Fibroblast of lung (primary cell): ENCODE measurements at places on chromosomes 4 and X. TPM values are rescaled to one million over a fixed set of nuclear protein-coding genes. Genes with fewer than 3 reads are reported as not detected.

DNA sequence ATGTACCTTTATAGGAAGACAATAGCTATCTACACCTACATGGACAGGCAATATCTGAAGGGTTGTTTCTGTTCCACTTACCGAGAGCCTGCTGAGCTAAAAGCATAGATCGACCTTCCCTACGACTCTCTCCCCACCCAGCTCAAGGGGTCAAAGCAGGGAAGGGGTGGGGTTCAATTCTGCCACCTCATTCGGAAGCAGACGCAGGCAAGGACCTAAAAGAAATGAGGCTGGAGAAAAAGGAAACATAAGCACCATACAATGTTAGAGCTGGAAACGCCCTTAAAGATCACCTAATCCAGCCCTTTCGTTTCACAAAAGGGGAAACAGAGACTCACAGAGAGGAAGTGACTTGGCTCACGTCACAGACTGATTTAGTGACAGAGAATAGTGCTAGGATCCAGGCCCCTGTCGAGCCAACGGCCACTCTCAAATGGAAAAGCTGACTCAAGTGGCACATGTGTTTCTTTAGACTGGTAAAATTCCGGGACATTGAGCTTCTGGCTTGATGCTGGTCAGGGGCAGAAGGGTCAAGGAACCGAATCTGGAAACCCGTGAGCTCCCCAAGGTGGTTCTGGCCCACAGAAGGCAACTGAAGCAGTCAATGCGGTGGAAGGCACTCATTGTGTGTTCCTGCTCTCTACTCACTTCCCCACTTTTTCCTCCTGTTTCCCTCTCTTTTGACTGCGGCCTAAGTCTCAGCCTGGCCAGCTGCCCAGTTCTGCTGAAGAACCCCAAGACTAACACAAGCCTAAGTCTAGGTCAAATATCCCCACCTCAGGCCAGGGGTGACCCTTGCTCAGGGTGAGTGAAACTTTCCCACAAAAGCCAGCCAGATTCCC lies 7.5 kb downstream of the SEPTIN6 start:
- DNase-seq, result no peak

DNA sequence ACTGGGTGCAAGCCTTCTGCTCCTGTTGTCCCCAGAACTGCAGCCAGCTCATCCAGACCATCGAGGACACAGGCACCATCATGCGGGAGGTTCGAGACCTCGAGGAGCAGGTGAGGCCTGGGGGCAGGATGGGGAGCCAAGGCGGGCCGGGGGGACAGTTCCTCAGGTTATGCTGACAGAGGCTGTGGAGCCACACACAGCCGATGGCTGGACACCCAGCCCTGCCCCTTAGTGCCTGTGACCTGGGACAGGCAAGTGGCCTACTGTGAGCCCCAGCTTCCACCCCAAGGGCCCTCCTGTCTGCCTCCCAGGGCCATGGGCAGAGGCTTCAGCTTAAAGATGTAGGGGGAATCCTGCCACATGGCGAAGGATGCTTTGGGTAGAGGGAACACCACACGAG lies 14.3 kb downstream of the CCDC22 start:
- no peak for DNase-seq

DNA sequence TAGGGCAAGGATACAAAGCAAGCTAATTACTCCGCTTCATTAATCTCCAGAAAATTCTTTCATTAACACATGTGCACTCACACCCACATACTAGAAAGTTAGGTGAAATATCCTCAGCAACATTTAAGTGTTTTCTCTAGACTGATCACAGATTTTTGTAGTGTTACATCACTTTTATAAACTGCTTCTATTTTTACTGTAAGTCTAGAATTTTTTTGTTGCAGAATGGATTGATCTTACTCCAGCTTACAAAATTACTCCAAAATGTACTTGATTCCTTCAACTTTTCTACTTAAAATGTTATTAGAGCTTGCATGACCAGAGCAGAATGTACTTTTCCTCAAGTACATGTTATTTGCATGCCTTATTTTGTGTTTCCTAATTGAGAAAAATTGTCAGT lies 2325.2 kb downstream of the PCDH7 start:
- no peak for DNase-seq

GRCh38 chr4:176034499-176034898 lies 31.1 kb upstream of the WDR17 start:
- DNase-seq, result peak; percentile 80

- no peak for DNase-seq
Observed at GRCh38 chr4:142557239-142557801, 288.8 kb downstream of the INPP4B start.

DNA sequence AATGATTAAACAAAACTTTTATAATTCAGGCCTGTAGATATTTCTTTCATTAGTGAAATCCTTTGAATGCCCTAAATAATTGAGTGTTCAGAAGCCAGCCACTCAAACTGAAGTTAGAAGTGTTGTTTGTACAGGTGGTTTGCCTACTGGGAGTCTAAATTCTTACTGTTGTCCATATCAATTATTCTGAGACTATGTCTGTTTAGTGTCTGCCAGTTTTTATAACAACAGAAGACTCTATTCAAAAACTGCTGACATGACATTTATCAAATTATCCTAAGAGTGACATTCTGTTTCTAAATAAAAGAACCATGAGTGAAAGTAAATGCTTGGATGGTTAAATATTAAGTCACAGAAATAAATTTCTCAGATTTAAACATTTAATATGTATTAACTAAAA lies 375.1 kb downstream of the FAT4 start:
- no peak for DNase-seq

DNA sequence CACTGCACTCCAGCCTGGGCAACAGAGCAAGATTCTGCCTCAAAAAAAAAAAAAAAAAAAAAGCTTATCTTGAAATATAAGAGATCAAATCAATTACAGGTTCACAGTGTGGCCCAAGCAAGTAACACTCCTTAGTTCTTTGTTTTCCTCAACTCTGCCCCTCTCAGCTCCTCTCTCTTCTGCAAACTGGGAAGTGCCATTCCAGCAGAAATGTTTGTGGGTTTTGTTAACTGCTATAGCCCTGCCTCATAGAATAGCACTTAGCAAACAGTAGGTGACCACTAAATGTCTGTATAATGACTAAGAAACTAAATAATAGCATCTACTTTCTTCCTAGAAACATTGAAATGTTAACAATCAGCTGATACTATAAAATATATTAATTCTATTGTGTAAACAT lies 160.0 kb upstream of the NAP1L5 start:
- DNase-seq, result no peak

DNA sequence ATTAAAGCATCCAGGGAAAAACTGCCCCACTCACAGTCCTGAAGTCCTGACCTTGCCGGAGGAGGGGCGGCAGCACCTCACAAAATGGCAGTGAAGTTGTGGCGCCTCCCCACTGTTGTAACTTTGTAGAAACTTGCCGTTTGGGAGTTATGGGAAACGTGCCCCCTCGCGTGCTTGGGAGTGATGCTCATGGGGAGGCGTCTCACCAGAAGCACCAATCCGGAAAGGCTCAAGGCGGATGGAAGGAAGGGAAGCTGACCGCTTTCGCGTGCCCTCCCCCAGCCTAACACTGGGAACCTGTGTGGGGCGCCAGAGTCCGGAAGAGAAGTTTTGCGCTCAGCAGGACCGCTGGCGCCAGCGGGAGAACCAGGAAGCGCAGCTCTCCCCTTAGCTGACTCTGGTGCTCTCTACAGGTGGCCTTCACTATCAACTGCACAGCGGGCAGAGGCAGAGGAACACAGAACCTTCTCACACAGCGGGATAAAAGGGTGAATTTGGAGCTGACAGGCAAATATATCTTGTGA lies at the start of the genes CT45A10 and SAGE1:
TSS of gene CT45A10 (minus strand) at position 151 of the 524 bp plus-strand sequence. CDS start 8,100 bp downstream, outside the sequence.
TSS of gene SAGE1 (plus strand) at position 423 of the 524 bp plus-strand sequence. CDS start 2,527 bp downstream, outside the sequence.
- DNase-seq, result no peak

GRCh38 chr4:7206385-7206784 lies 14.0 kb downstream of the SORCS2 start:
- peak; percentile 37 for DNase-seq

GRCh38 chr4:180695851-180696250 lies 1547.4 kb upstream of the TENM3 start:
- DNase-seq, result peak; percentile 97

- peak; percentile 25 for DNase-seq
Observed at GRCh38 chrX:39935411-39936064, 162.2 kb downstream of the BCOR start.

GRCh38 chr4:40550948-40551462 lies 78.7 kb downstream of the RBM47 start:
- peak; percentile 59 for DNase-seq

DNA sequence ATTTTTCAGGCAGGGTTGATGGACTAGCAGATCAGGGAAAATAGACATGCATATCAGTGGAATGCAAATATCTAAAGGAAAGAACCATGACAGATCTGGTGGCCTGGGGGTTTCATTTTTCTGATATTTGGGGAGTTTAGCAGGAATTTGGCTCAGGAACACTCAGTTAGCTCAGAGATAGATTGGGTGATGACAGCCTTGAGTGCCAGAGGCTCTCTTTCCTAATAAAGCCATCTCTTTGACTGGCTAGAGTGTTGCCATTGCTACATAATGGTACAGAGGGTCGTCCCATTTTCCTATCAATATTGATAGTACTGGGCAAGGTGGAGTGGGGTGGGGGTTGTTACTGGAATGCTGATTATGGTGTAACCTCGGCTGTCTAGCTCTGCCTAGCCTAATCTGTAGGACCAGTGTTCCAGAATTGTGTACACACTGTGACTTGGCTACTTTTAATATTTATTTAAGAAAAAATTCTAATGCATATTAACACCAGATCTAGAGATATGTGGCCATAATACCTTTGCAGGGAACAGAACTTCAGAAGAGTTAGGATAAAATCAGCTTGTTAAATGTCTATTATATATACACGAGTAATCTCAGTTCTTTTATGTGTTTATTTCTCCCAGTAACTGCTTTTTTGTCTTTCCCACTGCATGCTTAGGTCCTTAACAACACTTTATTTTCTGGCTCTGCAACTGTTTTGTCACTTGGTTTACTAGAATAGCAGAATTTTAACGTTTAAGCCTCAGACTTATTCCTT lies 145.0 kb upstream of the SPOCK3 start:
- no peak for DNase-seq

DNA sequence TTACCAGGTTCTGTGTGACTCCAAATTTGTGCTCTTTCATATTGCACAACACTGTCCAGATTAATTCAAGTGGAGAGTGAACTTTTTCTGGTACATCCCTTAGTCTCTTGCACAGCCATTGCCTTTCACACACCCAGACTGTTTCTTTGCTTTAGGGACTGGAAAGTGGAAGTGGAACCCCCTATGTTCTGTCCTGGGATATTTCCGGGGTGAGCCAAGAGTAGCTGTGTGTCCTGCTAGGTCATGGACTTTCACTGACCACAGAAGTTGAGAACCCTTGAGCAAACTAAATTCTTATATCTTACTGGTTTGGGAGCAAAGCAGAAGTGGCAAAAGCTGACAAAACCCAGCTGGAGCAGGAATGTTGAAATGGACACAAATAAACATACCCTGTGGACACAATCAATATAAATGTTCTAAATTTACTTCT lies 10.3 kb upstream of the VSIG4 start:
- no peak for DNase-seq

DNA sequence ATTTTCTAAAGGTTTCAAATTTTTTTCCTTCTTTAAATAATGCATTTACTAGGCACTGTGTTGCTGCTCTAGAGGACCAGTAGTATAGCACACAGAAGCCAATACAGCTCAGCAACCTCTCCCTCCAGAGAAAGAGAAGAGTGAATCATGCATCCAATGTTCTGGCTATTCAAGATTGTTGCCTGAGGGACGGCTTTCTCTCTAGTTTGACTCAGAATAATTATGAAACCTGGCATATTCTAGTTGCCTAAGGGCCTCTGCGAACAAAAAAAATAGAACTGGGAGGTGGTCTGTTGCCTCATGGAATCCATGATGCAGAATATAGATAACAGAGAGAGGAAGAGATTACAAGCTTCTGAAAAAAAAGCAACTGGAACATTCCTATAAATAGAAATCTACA lies 1233.3 kb upstream of the PABPC4L start:
- peak; percentile 3 for DNase-seq

DNA sequence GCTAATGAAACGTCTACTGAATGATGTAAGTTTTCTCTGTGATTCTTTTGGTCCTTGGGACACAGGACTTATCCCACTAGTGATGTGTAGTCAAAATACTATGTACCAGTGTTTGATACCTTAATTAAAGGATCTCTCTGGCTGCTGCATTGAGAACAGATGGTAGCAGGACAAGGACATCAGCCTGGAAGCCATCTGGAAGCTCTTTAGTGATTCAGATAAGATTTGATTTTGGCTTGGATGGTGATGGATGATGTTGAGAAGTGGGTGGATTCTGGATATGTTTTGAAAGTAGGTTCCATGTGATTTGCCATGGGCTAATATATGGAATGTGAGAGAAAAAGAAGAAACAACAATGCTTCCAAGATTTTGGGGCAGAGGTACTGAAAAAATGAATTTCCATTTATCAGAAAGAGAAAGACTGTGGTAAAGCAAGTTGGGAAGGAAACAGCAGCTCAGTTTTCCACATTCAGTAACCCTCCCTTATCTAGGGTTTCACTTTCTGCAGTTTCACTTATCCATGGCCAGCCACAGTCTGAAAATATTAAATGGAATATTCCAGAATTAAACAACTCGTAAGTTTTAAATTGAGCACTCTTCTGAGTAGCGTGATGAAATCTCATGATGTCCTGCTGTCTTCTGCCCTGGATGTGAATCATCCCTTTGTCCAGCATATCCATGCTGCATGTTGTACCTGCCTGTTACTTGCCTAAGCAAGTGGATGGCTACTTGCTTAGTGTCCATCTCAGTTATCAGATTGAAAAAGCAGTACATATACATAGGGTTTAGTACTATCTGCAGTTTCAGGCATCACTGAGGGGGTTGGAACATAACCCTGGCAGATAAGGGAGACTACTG lies 15.6 kb downstream of the CD38 start:
- no peak for DNase-seq

DNA sequence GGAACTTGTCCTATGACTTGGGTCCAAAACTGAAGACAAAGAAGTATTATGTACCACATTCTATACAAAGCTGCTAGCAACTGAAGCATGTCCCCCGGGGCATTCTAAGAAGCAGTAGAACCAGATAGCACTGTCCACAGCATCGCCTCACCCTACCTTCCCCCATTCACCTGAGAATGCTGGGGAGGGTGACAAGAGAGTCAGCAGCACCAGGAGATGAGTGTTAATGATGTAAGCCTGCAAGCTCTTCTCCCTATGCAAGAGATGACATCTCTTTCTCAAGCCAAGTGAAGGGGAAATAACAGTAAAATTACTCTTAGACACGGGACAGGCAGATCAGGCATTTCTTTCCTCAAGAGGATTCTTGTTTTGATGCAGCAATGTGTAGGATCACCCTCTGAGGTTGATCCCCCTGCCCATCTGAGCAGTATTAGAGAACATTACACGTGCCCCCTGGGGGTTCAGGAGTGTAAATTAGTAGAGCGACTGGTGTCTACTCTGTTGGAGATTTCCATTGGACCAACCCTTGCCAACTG lies 13.9 kb upstream of the TLR1 start:
- DNase-seq, result no peak

The FTSJ1 gene
- polyA plus RNA-seq, result 30.2 and 38.0 TPM in 2 replicates

The CFI gene
- 5.9 and 18.2 TPM in 2 replicates for polyA plus RNA-seq

The ZNF141 gene
- polyA plus RNA-seq, result 3.3 and 5.1 TPM in 2 replicates

The RBMXL3 gene
- not detected in 2 replicates for polyA plus RNA-seq

The NSG1 gene
- 1.1 TPM in 2 replicates for polyA plus RNA-seq

The PAGE4 gene
- not detected in 2 replicates for polyA plus RNA-seq
